ENCODE measurements at places on chromosomes 6 and 20. TPM values are rescaled to one million over a fixed set of nuclear protein-coding genes. Genes with fewer than 3 reads are reported as not detected.

The RPN2 gene
- 243 TPM for total RNA-seq

The SNAP91 gene
- total RNA-seq: 0.72 TPM

The ZNF165 gene
- 0.30 TPM for total RNA-seq

The LY6G6D gene
- total RNA-seq: not detected

DNA sequence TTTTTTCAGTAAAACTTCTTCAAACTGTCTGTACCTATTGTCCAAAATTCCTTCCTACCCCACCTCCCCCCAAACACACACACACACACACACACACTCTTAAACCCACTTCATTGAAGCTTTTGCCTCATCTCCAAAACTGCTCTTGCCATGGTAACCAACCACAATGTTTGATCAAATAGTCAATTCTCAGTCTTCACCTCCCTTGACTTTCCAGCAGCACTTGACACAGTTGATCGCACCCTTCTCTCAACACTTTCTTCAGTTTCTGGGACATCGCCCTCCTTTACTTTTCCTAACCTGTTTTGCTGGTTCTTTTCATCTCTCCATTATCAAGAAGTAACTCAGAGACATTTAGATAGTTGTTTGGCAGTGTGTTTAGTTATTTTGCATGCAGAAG is 71.5 kb upstream of the COL21A1 start:
- DNase-seq: no peak

DNA sequence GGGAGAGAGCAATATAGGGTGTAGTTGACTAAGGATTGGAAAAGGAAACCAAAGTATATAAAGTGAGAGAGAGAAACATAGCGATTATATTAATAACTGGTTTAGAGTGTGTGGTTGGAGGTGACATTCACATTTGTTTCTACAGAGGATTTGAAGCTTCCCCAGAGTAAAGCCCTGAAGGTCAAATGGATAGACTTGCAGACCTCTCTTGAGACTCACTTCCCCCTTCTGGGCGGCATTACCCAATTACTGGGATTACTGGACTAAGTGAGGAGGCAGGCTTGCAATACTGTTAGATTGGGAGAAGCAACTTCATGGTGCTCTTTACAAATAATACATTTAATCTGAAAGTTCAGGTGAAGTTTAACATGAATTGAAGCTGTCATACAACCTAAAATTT is 10.7 kb downstream of the FIG4 start:
- no peak for DNase-seq

DNA sequence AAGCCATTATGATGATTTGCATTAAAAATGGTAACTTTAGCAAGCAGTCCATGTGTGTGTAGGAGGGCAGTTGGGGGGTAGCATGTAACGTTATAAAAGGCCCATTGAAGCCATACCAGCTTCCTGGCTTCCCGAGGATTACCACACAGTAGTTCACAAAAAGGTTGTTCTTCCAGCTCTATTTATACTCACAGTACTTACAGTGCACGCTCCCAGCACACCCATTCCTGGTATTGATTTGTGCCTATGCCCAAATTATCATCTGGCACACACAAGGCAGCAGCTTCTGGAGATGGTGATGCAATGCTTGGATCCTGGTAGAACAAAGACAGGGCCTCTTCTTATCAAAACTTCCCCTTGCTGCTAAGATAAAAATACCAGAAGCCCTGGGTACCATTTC is 436.8 kb downstream of the HAO1 start:
- DNase-seq: no peak

- DNase-seq: peak; percentile 91
Observed at GRCh38 chr6:41763470-41763869, 16.2 kb downstream of the FRS3 start.

DNA sequence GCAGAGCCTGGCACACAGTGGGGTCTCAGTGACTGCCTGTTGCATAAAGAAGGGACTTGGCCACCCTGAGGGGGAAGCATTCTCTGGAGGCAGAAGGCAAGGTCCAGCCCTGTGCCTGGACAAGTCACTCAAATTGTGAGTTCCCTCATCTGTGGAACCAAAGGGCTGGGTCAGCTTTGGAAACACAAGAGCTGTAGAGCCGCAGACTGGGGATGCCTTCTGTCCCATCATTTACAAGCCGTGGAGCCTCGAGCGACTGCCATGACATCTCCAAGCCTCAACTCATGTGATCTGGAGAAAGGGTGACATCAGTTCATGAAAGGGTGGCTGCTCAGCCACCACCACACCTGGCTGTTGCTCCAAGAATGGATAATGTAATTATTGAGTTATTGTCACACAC is 20.4 kb upstream of the SIRPD start:
- DNase-seq: peak; percentile 0

Measured in endothelial cell of umbilical vein (primary cell).